Ureter (tissue), 1 donor: ENCODE measurements at places on chromosomes 7 and 10.

DNA sequence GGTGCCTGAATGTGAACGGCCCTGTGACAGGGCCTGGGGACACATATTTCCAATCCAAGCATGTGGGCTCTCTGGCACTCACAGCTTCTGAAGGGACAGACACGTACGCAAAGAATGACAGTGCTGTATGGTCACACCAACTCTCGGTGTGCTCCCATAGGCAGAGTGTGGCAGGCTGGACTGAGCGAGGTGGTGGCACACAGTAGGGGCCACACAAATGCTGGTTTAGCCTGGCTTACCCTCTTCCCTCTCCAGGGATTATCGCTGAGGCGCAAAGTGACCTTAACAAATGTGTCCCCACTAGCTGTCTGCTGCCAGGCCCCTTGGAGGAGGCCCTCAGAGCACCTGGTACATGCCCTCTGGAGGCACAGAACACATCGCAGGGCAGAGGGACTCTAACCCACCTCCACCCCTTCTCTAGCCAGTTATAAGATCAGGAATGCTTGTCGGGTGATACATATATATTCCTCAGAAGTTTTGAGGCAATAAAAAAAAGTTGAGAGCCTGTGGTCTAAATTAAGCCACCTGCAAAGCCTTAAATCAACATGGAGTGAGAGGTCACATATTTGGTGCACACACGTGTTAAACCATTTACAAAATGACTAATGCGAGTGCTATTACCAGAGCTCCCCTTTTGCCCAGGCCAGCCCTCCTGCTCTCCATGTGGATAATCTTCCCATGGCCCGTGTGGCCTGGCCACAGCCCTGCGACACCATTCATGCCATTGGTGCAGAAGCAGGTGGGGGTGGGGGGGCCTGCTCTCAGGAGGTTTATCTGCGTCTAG is 262.8 kb upstream of the GRB10 start:
- DNase-seq, result no peak

DNA sequence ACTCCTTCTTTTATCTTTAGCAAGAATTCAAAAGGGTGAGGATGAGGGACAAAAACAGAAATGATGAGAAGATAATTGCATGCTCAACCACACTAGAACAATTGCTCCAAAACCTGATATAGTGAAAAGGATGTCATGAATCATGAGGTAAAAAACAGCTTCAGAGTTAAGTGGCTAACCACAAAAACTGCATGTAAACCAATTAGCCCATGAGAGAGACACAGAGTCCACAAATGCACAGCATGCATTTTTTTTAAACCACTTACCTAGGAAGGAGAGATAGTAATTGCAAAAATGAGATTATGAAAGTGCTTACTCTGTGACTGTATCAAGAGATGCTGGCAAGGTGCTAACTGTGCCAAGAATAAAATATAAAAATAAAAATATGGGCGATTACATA is 132.9 kb downstream of the MBL2 start:
- DNase-seq, result no peak

- no peak for DNase-seq
Measured at GRCh38 chr10:61627266-61627665, 35.5 kb upstream of the CABCOCO1 start.

GRCh38 chr10:94383530-94383929 is 18.8 kb upstream of the TBC1D12 start:
- DNase-seq, result no peak

GRCh38 chr10:69477968-69478597 is 26.8 kb downstream of the TSPAN15 start:
- no peak for DNase-seq

DNA sequence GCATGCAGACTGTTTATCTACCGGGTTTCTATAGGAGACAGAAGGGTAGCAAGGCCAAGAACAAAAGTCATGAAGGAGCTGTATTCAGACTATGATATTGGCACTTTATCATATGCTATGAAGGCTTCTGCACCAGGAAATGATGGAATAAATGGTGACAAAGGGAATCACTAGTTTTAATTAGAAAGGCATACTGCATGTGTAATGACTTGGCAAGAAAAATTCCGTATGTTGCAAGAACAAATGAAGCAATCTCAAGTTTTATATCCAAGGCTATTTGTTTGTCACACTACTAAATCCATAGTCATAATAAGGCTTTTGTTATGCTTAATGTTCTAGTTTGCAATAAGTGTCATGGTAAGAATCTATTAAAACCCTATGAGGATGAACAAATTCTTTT is 230.9 kb downstream of the ZEB1 start:
- DNase-seq, result no peak

- DNase-seq, result no peak
Measured at GRCh38 chr10:66222462-66223046, 703.3 kb upstream of the LRRTM3 start.

DNA sequence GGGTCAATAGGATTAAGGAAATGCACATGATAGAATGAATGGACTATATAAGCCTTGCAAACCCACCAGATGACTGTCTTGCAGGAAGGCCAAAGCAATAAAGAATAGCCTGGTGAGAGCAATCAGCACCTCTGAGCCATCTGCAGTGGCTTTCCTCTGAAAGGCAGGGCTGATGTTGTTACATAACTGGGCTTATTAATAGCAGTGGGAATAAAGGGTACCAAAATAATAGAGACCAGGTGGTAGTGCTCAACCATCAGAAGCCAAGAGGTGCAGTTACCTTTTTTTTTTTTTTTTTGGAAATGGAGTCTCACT is 16.8 kb upstream of the VPS26A start:
- DNase-seq, result no peak

DNA sequence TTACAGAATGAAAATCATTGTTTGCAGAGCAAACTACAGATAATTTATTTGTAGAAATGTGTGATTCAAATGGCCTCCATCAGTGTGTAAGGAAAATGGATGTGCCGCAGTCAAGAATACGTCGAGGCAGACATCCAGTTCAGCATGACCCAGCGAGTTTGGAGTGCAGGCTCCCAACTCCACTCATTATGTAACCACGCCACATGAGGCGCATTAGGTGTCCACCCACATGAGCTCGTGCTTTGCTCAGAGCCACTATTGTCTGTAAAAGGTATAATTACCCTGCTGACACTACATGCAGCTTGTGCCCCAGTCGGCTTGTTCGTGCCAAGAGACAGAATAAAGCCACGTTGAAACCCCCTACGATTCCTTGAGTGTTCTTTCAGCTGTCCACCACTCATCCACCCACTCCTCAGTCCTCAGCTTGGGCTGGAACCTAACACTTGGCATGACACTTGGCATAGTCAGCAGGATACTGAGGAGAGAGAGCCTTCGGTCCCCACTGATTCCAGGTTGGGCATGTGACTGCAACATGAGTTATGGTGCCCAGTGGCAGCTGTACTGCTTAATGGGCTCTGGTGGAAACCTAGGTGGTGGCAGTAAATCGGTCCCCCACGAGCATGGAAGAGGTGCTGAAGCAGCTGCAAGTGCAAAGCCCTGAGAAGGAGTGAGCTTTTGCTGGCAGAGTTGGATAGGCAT is 102.7 kb downstream of the BICC1 start:
- no peak for DNase-seq

GRCh38 chr7:548401-548800 is 28.8 kb upstream of the PDGFA start:
- DNase-seq, result no peak

GRCh38 chr10:59779756-59780533 is 26.7 kb upstream of the MRLN start:
- no peak for DNase-seq

- DNase-seq, result no peak
Measured at GRCh38 chr7:139725077-139725476, 52.7 kb downstream of the HIPK2 start.

DNA sequence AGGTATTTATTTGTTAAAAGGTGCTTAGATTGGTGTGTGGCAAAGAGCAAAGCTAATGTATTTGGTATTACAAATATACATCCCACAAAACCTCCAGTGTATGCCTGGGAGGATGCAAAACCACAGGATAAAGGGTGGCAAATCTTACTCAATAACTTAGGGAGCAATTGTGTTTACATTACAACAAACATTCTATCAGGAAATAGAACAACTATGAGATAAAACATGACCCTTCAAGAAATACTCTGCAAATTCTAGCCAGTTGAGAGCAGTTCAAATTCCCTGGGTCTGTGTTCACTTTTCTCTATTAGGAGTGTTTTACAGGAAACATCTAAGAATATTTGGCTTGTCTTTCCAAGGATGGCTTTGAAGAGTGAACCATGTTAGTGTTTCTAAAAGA is 64.9 kb downstream of the CUL1 start:
- no peak for DNase-seq

GRCh38 chr10:42859256-42859655 is 76.7 kb downstream of the BMS1 start:
- no peak for DNase-seq

DNA sequence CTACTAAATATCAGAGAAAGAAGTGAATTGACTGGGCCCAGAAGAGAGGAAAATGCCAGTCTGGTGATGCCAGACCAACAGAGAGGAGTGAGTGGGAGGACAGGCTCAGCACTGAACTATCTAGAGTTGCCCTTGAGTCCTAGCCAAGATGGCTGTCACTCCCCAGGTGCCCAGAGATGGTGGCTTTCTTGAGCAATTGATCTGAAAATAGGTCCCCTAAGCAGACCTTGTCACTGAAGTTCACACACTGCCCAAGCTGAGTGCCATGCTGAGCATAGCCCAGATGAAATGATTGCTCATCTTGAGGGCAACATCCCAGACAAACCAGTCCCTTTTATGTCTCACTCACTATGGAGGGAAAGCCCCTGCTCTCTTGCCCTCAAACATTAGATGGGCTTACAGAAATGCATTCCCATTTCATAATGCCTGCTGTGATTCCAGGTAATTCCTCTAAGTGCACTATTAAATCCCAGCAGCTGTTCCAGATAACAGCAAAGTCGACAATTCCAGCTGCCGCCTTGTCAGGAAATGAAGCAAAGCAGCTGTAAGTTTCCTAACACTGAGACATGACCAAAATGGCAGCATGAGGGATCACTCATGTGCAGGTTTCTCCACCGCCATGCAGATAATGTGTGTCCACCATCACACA is 329.4 kb downstream of the KCNMA1 start:
- no peak for DNase-seq

DNA sequence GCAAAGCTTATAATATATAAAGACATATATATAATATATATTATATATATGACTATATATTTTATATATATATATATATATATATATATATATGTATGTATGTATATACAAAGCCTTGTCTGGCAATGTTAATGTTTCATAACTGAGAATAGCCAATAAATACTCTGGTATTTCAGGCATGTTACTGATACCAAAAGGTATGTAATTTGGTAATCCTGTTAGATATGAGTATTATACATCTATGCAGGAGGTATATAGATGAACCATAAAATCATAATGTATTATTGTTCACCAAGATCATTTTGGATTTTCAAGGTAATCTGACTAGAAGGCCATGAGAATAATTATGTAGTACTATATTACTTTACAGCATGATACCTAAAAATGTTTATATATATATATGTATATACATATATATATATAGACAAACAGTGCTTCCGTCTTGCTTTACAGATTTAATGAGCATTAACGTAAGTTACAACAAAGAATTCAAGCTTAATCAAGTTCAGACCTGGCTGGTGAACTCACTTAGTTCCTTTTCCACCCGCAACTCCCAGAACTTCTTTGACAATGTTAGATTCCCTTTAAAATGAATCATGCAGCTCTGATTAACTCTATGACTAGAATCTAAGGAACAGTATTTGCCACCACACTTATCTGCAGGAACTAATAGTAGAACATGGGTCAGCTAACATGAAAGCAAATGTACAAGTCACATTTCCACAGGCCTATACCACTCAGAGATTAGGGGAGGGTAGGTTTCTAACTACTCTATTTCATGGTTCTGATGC is 82.7 kb downstream of the SLC25A13 start:
- DNase-seq, result no peak

DNA sequence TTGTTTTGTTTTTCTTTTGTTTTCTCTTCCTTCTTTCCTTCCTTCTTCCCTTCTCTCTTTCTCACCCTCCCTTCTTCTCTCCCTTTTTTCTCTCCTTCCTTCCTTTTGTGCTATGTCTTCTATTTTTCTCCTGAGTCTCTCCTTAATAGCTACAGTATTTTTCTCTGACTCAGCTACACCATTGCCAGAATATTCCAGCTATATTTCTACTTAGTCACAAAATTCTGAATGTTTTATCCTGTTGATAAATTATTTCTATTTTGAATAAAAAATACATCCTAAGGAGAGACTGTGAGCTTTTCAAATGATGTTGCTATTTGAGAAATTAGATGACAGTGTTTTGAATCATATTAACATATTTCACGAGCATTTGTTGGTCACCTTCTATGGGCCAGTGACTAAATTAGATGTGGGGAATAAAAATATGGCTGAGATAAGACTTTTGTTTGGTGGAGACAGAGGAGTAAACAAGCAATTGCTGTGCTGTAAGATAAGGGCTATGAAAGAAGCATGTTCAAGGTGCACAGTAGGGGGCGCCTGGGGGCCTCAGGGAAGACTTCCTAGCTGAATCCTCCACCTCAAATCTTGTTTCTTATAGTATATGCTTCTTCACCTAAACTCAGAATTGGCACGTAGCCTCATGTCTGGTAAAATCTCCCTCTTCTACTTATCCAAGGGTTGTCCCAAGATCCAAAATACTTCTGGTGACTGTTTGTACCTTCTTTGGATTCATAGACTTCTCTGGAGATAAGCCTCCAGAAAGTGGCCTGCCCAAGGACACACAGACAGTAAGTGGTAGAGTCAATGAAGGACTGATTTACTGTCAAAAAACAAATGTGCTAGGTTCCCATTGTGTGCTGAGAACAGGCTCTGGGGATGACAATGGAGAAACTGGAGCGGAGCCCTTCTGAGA is 115.5 kb upstream of the CREB5 start:
- DNase-seq, result no peak

GRCh38 chr7:81298951-81299666 is 380.3 kb upstream of the SEMA3C start:
- no peak for DNase-seq

DNA sequence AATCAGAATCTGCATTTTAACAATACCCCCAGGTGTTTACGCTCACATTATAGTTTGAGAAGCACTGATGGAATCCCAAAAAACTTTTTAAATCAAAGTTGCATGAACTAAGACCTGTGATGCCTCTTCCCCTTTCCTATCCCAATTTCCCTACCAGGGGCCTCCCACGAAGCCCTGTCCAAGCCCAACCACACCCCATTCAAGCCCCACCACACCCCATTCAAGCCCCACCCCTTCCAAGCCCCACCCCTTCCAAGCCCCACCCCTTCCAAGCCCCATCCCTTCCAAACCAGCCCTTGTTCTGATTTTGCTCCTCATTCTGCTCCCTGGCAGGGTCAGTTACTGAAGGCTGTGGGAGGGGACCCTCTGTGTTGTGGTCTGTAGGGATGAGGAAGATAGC is 9.8 kb upstream of the AQP1 start:
- DNase-seq, result no peak

GRCh38 chr7:28151965-28152364 is 28.6 kb downstream of the JAZF1 start:
- DNase-seq, result no peak

GRCh38 chr10:124626759-124627380 is 117.3 kb downstream of the FAM53B start:
- no peak for DNase-seq

DNA sequence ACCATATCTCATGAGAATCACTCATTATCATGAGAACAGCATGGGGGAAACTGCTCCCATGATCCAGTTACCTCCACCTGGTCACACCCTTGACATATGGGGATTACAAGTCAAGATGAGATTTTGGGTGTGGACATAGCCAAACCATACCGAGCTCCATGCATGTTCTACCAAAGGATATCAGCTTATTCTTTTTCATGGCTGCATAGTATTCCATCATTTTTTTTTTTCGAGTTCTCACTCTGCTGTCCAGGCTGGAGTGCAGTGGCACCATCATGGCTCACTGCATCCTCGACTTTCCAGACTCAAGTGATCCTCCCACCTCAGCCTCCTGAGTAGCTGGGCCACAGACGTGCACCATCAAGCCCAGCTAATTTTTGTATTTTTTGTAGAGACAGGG is 668.3 kb downstream of the GATA3 start:
- no peak for DNase-seq
